ENCODE measurements at places on chromosomes 13 and 19. TPM values are rescaled to one million over a fixed set of nuclear protein-coding genes. Genes with fewer than 3 reads are reported as not detected.

FXYD7 gene
- not detected for total RNA-seq

CD79A gene
- total RNA-seq = 0.62 TPM

FFAR3 gene
- total RNA-seq = not detected

- no peak for DNase-seq
- H3K4me3 ChIP-seq = no peak overlapping the region
- H3K36me3 ChIP-seq = no peaks in the 10 kb centered on the region
These were observed 229.0 kb downstream of the TEX29 start for GRCh38 chr13:111549464-111549863.

- DNase-seq = no peak
- no peaks in the 10 kb centered on the region for H3K27me3 ChIP-seq
- H3K36me3 ChIP-seq = no peaks in the 10 kb centered on the region
- H3K27ac ChIP-seq = no peak overlapping the region
- no peak overlapping the region for H3K4me3 ChIP-seq
- H3K4me1 ChIP-seq = no peaks in the 10 kb centered on the region
These were observed 2.8 kb upstream of the FCGBP start for GRCh38 chr19:39937094-39937720.

DNA sequence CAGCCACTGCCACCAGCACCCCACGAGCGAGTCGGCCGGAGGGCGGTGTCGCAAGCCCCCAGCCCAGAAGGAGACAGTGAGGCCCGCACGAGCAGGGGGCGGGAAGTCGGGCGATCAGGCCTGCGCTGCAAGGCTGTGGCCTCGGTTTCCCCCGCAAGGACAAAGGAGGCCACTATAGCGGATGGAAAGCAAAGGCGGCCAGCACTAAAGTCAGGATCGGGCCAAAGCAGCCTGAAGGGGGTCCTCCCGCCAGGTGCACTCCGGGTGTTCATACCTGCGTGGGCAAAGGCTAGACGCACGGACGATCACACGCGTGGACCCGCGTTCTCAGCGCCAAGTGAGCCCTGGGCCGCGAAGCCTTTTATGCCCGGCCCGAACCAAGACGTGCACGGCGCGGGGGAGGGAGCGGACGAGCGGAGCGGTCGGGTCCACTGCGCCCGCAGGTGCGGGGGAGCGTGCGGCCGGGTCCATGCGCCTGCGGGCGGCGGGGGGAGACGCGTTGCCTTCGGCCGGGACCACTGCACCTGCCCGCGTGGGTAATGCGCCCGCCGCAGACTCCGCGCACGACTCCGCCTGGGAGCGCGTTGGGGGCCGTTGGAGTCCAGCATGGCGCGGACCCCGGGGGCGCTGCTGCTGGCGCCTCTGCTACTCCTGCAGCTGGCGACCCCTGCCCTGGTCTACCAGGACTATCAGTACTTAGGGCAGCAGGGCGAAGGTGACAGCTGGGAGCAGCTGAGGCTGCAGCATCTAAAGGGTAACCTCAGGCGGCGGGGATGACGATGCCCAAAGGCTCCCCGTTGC lies at the start of the genes PRDX2 and THSD8:
TSS of gene PRDX2 (minus strand) at position 335 of the 801 bp plus-strand sequence. CDS start 539 bp downstream, outside the sequence.
TSS of gene THSD8 (plus strand) at position 604 of the 801 bp plus-strand sequence. CDS start at position 607, 3 bp downstream.
- peak within 1 kb of the TSS; percentile 86 for H3K27ac ChIP-seq
- H3K4me1 ChIP-seq = peaks cover 9% of the 10 kb centered on the region
- H3K4me3 ChIP-seq = peak within 1 kb of the TSS; percentile 84
- no peaks in the 10 kb centered on the region for H3K36me3 ChIP-seq

GRCh38 chr13:26529441-26529840 lies 28.0 kb upstream of the WASF3 start:
- no peak for DNase-seq
- H3K27me3 ChIP-seq = no peaks in the 10 kb centered on the region
- H3K4me3 ChIP-seq = no peak overlapping the region
- no peak overlapping the region for H3K27ac ChIP-seq
- no peaks in the 10 kb centered on the region for H3K36me3 ChIP-seq

DNA sequence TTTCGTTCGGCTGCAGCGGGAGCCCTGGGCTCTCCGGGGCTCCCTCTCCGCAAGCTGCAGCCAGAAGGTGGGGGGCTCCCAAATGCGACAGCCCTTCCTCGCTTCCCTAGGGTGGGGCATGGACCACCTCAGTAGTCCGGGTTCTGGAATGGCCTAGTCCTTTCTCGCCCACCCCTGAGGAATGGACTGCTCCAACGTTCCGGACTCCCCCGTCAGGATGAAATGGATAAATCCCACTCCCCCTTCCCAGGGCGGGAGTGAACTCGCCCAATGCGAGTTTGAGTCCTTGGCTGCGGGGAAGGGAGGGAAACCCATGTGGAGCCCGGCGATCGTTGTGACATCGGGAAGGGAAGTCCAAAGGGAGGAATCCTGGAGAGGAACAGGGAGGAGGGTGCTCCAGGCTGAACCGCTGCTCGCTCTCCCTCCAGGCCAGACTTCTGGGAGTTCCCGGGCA lies 5.5 kb downstream of the HRC start:
- peak overlapping the region; percentile 67 for H3K27ac ChIP-seq
- DNase-seq = peak; percentile 70
- H3K4me3 ChIP-seq = peak overlapping the region; percentile 68
- H3K36me3 ChIP-seq = no peaks in the 10 kb centered on the region

- DNase-seq = no peak
- H3K36me3 ChIP-seq = no peaks in the 10 kb centered on the region
- no peak overlapping the region for H3K4me3 ChIP-seq
- H3K27me3 ChIP-seq = no peaks in the 10 kb centered on the region
- H3K27ac ChIP-seq = no peak overlapping the region
- no peaks in the 10 kb centered on the region for H3K4me1 ChIP-seq
These were observed 270.5 kb downstream of the GPC6 start for GRCh38 chr13:93496985-93497673.

GRCh38 chr13:113863524-113864272 lies at the start of gene GAS6:
TSS of gene GAS6 (minus strand) at chr13:113864076. CDS start at chr13:113863920, 156 bp downstream.
- peak within 1 kb of the TSS; percentile 87 for H3K27ac ChIP-seq
- H3K4me1 ChIP-seq = no peaks in the 10 kb centered on the region
- no peaks in the 10 kb centered on the region for H3K27me3 ChIP-seq
- DNase-seq = peak; percentile 75
- peak within 1 kb of the TSS; percentile 80 for H3K4me3 ChIP-seq
- no peaks in the 10 kb centered on the region for H3K36me3 ChIP-seq
